ENCODE measurements at places on chromosomes 6 and 20.

GRCh38 chr6:6826095-6826901 lies 237.8 kb downstream of the LY86 start:
- DNase-seq: no peak

DNA sequence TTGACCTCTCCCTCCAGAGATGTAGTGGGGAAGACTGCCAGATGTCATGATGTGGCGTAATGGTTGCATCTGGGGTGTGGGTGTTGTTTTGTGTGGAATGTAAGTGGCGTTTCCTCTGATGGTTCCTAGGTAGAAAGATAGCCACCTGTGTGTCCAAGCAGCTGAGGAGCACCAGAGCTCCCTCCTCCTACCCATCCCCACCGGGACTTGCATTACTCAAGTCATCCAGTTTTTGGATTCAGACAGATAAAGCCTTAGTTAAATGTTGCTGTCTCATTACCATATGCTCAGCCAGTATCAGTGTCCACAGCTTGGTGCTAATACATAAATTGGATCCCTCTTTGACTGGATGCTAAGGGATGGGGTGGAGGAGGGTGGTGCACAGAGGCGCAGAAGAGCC lies 282.3 kb downstream of the TBC1D7 start:
- DNase-seq: no peak

- DNase-seq: no peak
Measured at GRCh38 chr6:166352923-166353322, 10.6 kb upstream of the SFT2D1 start.

- DNase-seq: no peak
Measured at GRCh38 chr20:35111141-35111888, 18.7 kb upstream of the TRPC4AP start.

- DNase-seq: no peak
Measured at GRCh38 chr6:154893917-154894316, 101.2 kb upstream of the TIAM2 start.

DNA sequence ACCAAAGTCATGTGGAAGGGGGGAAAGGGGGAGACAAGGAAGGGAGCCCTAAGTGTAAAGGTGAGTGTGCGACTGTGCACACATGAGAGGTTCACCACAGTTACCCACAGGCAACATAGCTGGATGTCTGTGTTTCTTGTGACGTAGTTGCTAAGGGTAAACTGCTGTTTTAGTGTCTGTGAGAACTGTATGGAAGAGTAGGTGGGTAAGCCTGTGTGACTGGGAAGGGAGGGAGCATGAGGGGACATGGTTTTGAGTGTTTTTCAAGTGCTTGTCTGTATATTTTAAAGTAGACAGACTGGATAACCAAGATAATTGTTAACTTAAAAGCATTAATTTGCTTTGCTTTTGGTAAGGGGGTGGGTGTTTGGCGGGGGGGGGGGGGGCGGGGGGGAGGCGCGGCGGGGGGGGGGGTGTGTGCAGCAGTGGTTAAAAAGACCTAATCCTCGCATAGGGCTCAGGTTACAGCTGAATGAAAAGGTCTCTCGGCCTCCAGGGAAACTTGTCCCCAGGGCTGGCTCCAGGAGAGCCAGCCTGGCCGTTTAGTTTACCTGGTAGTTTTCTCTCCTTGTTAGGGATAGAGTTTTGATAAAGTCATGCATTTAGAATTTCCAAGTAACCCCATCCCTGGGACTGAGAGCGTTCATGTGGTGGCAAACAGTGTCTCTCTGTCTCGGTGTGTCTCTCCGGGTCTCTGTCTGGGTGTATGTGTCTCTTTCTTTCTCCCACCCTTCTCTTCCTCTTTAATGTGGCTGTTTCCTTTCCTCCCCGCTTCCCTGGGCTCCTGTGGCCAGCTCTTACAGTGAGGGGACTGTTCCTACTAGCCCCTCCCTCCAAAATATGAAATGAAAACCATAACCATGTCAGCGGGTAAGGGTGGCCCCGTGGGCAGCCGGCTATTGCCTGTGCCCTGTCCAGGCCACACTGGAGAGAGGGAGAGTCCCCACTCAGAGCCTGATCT lies 3.4 kb downstream of the SCUBE3 start:
- DNase-seq: peak; percentile 44

DNA sequence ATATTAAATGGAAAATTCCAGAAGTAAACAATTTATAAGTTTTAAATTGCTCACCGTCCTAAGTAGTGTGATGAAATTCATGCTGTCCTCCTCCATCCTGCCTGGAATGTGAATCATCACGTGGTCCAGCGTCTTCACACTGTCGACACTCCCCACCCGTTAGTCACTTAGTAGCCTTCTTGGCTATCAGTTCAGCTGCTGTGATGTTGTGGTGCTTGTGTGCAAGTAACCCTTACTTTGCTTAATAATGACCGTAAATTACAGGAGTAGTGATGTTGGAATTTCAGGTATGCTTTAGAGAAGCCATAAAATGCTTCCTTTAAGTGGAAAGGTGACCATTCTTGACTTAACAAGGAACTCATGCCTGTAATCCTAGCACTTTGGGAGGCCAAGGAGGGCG lies 25.2 kb downstream of the RIOK1 start:
- peak; percentile 11 for DNase-seq

GRCh38 chr6:156420172-156420993 lies 356.8 kb upstream of the ARID1B start:
- DNase-seq: no peak

GRCh38 chr6:12293235-12293930 lies 3.2 kb downstream of the EDN1 start:
- DNase-seq: no peak
